ENCODE measurements at places on chromosomes 12 and 14.
A peak's percentile ranks its signal among the peaks of the same experiment; 100 is the strongest.

DNA sequence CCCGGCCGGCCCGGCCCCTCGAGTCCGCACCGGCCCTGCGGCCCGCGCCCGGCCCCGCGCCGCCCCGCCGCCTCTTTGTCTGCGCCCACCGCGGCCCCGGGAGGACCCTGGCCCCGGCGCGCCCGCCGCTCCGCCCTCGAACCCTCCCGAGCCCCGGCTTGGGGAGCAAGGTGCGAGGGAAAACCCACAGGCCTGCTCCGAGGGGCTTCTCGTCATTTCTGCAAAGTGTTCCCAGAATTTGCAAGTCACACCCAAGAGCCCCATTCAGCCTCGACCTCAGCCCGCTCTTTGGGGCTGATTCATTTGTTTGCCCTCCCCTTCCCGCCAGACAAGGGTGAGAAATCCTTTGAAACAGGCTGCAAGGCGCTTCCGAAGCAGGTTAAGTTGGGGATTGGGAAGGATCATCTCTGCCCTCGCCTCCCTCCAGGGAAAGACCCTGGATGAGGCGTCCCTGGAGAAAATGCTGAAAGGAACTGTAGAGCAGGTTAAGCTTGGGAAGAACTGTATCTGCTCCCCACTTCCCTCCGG, 325 bp upstream of the CLIP1 start:
- DNase-seq = peak; percentile 68

- no peak for DNase-seq
Observed at GRCh38 chr14:74089251-74090020, 4.7 kb downstream of the LIN52 start.

DNA sequence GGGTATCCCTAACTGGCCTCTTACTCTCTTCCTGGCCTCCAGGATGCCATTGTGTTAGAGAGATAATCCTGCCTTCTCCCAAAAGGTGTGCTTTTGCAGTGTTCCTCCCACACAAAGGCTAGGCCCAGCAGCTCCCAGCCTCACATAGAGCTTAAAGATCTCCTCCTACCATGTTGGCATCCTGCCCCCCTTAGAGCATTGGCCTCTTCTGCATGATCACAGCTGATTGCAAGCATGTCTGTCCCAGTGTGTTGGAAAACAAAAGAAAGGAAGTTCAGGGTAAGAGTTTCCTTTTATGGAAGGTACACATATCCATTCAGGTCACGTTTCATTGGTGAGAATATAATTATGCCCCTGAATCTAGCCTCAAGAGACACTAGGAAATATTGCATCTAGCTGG, 405.4 kb downstream of the TMTC2 start:
- no peak for DNase-seq

DNA sequence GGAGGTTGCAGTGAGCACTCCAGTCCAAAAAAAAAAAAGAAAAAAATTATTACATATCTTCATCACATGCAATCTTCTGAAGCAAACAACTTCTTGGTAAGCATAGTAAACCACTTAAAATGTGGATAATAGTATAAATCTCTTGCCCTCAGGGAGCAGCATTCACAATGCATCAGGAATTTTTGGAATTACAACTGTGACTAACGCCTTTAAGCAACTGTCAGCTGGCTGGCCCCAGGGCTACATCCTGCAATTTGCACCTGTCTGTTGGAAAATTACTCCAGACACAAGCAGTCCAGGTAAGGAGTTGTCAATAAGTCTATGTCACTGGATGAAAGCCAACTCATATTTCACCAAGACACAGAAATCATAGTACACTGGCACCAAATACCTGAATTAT, 5.5 kb upstream of the SLC7A7 start:
- peak; percentile 66 for DNase-seq

DNA sequence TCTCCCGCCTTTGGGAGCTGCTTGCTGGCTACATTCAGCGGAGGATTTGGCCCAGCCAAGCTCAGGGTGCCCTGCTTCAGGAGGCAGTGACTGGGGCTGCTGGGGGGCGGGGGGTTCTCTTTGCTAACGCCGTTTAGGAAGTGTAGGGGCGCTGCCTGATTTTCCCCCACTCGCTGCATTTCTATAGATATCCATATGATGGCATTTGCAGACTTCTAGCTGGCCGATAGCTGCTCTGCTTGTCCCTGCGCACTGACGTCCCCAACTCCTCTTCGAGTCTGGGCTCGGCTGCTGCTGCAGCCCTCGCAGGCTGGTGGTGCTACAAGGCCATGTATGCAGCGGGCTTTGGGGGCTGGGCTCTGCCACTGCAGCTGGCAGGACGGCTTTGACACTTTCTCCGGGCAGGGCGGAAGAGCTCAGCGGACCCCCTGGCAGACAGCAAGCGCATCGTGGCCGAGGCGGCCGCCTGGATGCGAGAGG, 3.1 kb downstream of the LRFN5 start:
- no peak for DNase-seq

DNA sequence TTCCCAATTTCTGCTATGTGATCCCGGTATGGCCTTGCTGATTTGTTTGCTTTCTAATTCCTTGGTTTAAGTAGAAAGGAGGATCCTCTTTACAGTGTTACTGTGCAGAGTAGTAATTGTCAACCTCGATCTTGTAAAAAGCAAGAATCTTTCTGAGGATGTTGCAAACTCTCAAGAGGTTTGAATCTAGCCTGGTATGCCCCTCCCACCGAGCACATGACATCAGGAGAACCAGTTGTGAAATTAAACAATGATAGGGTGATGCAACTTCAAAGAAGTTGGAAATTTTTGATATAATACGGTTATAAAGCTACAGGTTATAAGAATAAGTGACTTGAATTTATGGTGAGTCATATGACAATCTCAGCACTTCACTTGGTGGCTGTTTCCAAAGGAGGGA, 35.0 kb upstream of the FUT8 start:
- peak; percentile 34 for DNase-seq

DNA sequence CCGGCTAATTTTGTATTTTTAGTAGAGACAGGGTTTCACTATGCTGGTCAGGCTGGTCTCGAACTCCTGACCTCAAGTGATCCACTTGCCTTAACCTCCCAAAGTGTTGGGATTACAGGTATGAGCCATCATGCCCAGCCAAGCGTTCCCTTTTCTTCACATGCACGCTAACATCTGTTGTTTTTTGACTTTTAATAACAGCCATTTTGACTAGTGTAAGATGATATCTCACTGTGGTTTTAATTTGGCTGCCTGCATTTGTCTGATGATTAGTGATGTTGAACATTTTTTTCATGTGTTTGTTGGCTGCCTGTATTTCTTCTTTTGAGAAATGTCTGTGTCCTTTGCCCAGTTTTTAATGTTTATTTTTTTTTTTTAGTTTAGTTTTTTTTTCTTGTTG, 10.2 kb upstream of the YARS2 start:
- peak; percentile 2 for DNase-seq

DNA sequence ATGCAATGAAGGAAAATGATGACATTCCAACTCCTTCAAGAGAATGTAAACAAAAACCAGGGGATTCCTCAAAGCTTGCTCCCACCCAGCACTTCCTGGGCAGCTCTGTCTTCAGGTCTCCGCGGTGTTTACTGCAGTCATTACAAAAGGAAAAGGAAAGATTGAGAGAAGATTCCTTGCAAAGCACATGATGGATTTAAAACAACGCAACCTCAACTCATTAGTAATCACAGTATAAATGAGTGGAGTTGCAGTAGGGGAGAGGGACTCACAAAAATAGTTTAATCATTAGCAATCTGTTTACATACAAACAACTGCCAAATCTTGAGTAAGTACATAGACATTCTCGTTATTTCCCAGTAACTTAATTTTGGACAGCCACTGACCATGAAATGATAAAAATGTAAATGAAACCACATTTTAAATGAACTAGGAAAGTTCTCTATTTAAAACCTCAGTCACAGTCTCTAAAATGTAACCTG, 49.7 kb upstream of the OVCH1 start:
- DNase-seq = peak; percentile 53

DNA sequence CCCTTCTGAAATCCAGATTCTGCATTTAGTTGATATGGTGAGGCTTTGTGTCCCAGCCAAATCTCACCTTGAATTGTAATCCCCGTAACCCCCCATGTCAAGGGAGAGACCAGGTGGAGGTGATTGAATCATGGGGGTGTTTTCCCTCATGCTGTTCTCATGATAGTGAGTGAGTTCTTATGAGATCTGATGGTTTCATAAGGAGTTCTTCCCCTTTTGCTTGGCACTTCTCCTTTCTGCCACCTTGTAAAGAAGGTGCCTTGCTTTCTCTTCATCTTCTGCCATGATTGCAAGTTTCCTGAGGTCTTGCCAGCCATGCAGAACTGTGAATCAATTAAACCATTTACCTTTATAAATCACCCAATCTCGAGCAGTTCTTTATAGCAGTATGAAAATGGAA, 23.1 kb upstream of the C12orf42 start:
- DNase-seq = no peak

DNA sequence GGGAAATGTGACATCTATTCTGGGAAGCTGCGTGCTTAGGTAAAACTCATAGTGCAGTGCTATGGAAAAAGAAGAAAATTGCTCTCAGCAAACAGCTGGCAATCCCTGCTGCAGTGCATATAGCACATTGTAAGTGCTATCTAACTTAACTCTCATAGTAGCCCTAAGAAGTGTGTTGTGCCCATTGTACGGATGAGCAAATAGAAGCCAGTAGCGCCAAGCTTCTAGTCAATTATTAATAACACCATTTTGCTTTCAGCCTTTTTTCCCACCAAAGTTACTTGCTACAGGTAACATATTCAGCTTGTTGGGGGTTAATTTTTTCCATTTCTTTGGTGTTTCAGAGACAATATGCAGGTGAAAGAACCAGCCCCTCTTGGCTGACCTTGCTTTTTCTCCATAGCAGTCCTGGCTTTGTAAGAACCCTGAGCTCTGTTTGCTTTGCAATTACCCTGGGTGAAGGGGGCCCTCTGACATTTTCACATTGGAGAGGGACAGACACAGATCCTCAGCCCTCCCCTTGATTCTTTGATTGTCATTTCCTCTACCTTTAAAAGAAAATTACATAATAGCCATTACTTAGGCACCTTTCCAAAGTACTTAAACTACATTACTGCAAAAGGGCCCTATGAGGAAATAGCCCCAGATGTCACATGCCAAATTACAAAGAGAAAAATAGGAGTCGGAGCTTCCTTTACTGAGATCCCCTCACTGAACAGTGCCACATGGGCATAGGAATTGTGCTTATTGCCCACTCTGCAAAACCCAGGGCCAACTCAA, 576.2 kb upstream of the TBX3 start:
- DNase-seq = no peak

DNA sequence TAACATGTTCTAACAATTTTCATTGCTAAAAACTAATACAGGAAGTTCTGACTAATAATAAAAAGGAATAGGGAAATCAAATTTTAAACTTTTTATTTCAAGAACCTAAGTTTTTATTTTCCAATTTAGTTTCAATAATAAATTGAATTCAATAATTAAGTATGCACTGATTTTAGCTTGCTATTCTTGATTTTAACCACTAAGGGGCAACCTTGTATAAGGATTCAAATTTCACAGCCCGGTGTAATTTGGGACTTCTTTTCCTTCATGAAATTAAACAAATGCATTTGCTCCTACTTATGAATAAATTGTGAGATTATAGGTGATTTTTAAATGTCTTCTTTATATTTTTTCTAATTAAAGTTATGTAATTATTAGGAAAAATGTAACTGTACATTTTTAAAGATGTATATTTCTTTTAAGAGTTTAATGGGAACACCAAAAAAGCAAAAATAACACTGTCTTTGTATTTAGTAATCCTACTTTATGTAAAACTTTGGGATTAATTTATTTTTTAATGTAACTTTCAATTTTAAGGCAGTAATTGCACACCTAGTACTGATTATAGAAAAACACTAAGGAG, 241.4 kb upstream of the PDZRN4 start:
- DNase-seq = peak; percentile 29

- no peak for DNase-seq
Observed at GRCh38 chr14:21287168-21287567, 7.3 kb downstream of the RPGRIP1 start.

- peak; percentile 13 for DNase-seq
Observed at GRCh38 chr14:35336494-35337268, 44.5 kb downstream of the PSMA6 start.

DNA sequence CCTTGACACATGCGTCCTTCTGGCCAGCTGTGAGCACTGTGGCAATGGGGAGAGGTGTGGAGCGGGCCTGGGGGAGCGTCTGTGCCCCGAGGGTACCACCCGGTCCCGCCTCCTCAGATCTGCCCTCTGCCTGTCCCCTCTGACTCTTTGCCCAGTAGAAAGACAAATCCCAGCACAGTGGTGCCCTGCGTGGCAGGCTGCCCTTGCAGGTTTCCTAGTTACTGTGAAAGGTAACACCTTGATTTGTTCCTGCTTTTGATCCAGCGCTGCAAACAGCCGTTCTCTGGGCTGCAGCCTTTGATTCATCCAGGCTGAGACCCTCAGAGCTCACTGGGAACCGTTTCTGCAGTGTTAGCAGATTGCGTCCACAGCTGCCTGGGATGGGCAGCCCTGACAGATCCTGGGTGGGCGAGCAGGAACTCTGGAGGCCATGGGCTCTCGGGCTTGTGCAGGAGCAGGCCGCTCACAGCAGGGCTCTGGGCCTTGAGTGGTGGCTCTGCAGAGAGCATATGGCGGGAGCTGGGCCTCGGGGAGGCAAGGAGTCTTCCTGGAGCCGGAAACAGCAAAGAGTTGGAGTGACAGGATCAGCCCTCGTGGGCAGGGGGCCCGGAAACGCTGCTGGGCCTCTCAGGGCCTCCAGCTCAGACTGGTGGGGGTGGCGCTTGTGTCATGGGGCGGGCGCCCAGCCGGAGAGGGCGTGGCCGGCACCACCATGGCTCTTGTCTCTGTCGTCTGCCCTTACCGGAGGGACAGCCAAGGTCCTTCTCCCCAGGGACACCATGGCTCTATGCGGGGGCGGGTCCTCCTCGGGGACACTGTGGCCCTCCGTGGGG, 16.6 kb downstream of the FBRSL1 start:
- peak; percentile 83 for DNase-seq

GRCh38 chr12:72832024-72832423, 559.9 kb downstream of the TRHDE start:
- DNase-seq = no peak

- DNase-seq = peak; percentile 61
Observed at GRCh38 chr14:70045844-70046535, 142.8 kb downstream of the SLC8A3 start.

DNA sequence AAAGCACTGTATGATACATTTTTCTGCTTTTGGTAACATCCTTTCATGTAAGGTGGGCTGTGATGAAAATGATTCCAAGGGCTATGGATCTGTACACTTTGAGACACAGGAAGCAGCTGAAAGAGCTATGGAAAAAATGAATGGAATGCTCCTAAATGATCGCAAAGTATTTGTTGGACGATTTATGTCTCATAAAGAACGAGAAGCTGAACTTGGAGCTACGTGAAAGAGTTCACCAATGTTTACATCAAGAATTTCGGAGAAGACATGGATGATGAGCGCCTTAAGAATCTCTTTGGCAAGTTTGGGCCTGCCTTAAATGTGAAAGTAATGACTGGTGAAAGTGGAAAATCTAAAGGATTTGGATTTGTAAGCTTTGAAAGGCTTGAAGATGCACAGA, 22.1 kb upstream of the SRGAP1 start:
- DNase-seq = peak; percentile 86

GRCh38 chr12:123232472-123232806, 502 bp downstream of the MPHOSPH9 start:
- DNase-seq = no peak

GRCh38 chr12:103640831-103641230, 53.8 kb downstream of the STAB2 start:
- DNase-seq = no peak
